Uterus (tissue), 4 donors: ENCODE measurements at places on chromosomes 11 and 22.

- no peak for DNase-seq
Measured at GRCh38 chr11:103483996-103484395, 374.8 kb downstream of the DYNC2H1 start.

GRCh38 chr11:111776398-111777093 is 10.4 kb upstream of the PPP2R1B start:
- DNase-seq, result no peak

DNA sequence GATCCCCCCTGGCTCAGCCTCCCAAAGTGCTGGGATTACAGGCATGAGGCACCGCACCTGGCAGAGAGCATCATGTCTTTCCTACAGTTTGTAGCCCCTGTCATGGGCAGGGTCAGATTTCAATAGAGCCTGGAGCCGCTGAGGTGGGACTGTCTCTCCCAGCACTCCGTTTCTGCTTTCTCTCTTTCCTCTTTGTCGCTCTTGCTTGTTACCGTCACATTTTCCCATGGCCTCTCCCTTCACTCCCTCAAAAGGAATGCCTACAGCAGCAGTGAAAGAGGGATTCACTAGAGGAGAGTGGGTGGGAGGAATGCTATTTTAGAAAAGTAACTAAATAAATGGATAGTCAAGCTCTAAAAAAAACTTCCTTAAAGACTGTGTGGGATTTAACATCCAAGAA is 136.7 kb upstream of the TTC12 start:
- no peak for DNase-seq

DNA sequence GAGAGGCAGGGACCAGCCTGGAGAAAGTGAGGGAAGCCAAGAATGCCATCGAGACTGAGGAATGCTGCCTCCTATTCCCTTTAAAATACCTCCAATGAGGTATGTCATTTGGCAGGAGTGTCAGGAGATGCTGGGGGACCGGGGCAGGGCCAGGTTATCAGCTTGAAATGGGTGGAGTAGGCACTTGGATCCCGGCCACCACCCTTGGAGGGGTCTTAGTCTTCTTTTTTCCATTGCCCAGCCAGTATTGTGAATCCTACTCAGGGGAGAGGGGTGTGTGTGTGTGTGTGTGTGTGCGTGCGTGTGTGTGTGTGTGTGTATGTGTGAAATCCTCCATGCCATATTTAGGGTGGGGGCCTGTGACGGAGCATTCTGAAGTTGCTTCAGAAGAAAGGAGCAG is 116.2 kb downstream of the ZBTB16 start:
- DNase-seq, result no peak

DNA sequence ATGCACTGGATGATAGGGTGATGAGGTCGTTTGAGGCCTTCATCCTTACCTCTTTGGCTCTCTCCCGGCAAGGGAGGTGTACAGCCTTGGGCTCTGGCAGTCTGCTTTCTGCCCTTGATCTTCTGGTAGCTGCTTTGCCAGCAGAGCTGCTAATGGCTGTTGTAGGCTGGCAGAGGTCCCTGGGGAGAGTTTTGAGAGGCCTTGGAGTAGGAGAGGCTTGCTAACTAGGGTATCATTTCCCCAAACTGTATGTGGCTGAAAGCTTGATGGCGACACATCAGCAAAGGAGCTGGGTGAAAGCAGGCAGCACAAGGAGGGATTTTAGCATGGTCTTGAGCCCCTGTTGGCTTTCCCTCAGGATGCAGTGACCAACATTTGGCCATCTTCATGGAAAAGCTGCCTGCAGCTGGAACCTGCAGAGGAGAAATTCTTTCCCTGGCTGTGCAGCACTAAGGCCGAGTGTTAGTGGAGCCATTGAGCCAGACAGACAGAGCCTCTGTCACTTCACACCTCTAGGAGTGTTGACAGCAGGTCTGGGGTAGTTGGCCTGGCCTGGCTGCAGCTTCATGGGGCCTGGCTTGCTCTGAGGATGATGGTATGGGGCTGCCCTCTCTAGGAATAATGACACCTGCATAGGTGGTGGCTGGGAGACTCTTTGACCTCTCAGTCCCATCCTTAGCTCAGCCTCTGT is 3.5 kb upstream of the AMPD3 start:
- no peak for DNase-seq

DNA sequence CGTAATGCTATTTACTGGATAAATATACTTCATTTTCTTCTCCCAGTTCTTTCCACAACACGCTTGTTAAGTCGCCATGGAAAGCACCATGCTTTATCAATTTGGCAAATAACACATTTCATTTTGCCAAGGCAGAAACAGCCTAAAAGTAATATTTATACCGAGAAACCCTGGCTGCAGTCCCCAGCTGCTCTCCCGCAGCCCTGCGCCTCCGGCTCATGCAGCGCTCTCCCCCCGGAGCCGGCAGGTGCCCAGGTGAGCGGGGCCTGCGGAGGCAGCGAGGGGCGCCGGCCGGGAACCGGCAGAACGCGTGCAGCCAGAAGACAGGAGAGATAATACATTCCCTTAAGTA is 681 bp upstream of the ARHGEF12 start:
- DNase-seq, result no peak

DNA sequence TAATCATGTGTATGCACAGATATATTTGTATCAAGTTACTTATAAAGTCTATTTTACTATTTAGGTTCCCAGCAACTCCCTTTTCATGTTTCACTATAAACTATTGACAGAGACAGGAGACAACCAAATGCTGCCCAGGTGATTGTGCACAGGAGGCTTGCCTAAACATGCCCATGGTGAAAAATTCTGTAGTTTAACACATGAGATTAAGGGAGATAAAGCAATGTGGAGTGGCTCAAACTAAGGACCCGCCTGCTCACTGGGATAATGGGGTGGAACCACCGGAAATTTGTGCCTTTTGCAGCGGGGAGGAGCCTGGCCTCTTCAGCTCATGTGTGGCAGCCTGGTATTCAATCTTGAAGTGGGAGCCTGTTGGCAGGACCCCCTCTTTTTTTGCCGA is 459.5 kb upstream of the CNTN5 start:
- DNase-seq, result no peak

GRCh38 chr11:29161191-29161590 is 855.6 kb downstream of the KCNA4 start:
- no peak for DNase-seq

GRCh38 chr11:117473481-117474091 is 145.9 kb downstream of the CEP164 start:
- DNase-seq, result no peak
